ENCODE measurements at places on chromosomes 16 and 17.

- no peak for DNase-seq
These were observed 185.6 kb upstream of the CIBAR2 start for GRCh38 chr16:85297881-85298280.

DNA sequence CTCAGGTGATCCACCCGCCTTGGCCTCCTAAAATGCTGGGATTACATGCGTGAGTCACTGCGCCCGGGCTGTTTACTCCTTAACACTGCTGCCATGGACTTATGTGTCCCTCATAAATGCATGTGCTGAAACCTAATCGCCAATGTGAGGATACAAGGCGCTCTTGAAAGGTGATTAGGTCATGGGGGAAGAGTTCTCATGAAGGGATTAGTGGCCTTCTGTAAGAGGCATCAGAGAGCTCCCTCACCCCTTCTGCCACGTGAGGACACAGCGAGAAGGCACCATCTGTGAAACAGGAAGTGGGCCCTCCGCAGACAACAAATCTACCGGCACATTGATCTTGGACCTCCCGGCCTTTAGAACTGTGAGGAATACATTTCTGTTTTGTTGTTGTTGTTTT is 19.1 kb downstream of the ITPRIPL2 start:
- DNase-seq: no peak

DNA sequence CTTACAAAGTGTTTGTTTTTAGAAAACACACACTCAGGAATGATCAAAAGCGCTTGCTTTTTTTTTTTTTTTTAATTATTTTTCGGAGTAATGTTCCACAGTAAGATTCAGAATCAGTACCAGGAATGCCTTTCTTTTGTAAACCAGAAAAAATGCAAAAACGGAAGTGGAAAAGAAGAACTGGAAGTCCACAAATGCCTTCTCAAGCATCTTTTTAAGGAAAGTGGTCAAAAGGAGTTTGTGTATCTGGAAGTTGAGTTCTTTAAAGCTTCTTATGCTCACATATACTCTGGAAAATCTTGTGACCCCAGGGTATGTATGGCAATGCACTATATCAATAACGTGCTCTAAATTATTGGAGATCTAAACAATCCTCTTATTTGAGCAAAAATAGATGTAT is 126.0 kb downstream of the ABCA8 start:
- no peak for DNase-seq

- DNase-seq: peak; percentile 98
These were observed 9.3 kb upstream of the TNFRSF17 start for GRCh38 chr16:11955713-11956123.

DNA sequence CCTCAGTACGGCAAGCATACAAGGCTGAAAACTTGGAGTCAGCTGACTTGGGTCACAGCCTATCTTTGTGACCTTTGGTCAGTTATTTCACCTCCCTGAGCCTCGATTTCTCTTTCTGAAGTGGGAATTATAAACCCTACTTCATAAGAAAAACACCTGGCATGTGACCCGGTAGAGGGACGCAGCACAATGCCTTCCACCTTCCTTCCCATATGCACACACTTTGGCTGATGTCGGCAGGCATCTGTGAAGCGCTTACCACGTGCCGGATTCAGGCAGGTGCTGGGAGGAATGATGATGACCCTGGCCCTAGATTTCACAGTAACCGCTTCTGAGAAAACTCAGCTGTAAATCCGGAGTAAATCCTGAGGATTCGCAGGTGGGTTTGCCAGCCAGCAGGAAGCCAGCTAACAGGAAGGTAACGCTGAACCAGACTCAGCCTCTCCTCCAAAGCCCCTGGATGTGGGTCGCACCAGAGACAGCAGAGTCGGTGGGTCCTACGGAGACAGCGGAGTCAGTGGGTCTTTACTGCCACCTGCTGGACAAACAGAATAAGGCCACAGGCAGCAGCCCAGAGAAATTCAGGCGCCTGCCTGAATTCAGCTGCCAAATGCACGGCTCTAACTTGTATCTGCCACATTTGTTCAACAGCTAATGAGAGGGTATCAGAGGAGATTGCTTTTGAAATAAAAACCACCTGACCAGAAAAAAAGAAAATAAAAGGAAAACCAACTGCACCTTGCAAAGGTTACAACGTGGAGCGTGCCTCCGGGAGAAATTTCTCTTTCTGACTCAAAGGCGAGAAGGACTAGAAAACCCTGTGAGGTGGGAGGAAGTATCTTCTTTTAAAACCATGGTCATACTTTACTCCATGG is 16.6 kb downstream of the COPRS start:
- no peak for DNase-seq

DNA sequence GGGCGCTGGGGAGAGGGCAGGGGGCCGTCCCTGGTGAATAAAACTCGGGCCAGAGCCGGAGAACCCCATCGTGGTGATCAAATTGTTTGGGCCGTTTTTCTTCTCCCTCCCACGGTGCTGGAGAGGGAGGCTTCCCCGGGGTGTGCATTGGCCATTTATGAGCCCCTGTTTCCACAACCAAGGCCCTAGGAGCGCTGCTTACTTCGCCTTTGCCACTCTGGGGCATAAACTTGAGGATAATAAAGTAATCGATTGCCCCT is 544 bp downstream of the CCP110 start:
- no peak for DNase-seq

GRCh38 chr16:64654178-64654577 is 467.7 kb downstream of the CDH11 start:
- DNase-seq: no peak

GRCh38 chr17:69344939-69345338 is 18.0 kb upstream of the ABCA5 start:
- no peak for DNase-seq

- DNase-seq: no peak
These were observed 118.8 kb downstream of the C16orf95 start for GRCh38 chr16:87198328-87198832.

- no peak for DNase-seq
These were observed 4.5 kb upstream of the KRTAP4-6 start for GRCh38 chr17:41144846-41145245.

DNA sequence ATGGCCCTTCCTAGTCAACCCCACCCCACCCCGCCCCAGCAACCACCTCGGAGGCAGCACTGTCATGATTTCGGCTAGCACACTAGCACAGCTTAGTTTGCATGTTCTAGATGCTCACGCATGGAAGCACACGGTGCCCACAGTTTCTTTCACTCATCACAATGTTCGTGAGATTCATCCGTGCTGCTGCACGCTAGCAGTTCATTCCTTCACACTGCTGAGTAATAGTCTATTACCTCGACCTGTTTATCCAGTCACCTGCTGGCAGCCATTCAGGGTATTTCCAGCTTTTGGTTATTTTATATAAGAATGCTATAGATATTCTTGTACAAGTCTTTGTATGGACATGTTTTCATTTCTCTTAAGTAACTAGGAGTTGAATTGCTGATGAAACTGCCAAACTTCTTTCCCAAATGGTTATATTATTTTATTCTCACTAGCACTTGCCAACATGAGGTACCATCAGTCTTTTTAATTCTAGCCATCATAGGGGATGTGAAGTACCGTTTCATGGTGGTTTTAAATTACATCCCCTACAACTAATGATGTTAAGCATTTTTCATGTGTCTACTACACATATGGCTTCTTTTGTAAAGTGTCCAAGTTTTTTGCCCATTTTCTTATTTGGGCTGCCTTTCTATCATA is 75.7 kb downstream of the CYTH1 start:
- no peak for DNase-seq

DNA sequence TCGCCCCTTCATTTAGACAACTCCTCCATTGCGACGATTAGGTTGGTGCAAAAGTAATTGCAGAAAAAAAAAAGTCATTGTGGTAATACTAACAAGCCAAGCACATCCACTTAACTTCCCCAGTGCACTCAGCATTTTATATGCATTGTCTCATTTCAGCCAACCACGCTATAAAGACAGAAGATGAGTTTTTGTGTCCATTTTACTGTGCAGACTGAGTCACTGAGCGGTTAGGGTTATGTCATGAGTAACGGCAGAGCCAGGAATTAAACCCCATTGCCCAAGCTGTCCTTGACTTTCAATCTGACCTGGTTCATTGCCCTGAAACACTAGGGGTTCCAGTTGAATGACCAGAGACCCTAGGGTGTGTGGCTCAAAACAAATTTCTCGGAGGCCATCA is 218.7 kb downstream of the XYLT1 start:
- no peak for DNase-seq

GRCh38 chr17:67063141-67063540 is 18.8 kb downstream of the CACNG1 start:
- DNase-seq: no peak

- DNase-seq: no peak
These were observed 395.0 kb upstream of the SOX9 start for GRCh38 chr17:71725811-71726210.

GRCh38 chr17:61149862-61150362 is 249.7 kb upstream of the TBX2 start:
- no peak for DNase-seq

DNA sequence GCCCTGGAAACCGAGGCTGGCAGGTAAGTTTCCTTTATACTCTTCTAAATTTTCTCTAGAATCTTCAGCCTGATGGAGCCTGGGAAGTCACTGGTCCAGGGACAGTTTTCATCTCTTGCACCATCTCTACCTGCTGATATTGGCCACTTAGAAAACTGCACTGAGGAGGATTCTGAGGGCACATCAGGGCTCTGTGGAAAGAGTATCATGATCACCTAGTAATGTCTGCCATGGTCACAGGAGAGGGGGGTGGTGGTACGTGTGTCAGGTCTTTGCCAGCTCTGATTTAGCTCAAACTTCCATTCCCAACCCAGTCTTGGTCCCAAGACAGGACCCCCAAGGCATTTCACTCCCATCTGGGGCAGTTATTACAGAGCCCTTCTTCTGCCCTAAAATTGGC is 35.2 kb upstream of the DOC2B start:
- no peak for DNase-seq

All from amniotic stem cell (primary cell).